ENCODE measurements at places on chromosomes 4 and X. TPM values are rescaled to one million over a fixed set of nuclear protein-coding genes. Genes with fewer than 3 reads are reported as not detected.

CTAG2 gene
- total RNA-seq = not detected

- H3K4me1 ChIP-seq = no peaks in the 10 kb centered on the region
- no peak for DNase-seq
- H3K36me3 ChIP-seq = no peaks in the 10 kb centered on the region
- no peaks in the 10 kb centered on the region for H3K27me3 ChIP-seq
These were observed 1.0 kb upstream of the SNCA start for GRCh38 chr4:89837993-89838390.

DNA sequence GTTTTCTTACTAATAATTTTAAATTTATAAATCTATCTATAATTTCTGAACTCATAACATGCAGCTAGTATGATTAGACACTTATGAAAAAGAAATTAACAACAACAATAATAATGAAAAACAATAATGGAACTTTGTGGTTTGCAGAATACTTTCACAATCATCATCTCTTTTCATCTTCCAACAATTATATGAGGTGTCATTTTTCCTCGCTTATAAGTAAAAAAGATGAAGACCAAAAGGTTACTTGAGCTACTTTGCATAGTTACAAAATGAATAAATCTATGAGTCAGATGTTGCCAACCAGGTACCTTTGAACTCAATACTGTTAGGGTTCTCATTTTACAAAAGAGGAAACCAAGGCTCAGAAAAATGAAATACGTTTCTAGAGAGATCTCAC, 98.5 kb upstream of the ELOVL6 start:
- H3K27me3 ChIP-seq = no peaks in the 10 kb centered on the region
- DNase-seq = no peak
- H3K36me3 ChIP-seq = no peaks in the 10 kb centered on the region
- H3K4me3 ChIP-seq = no peak overlapping the region
- no peaks in the 10 kb centered on the region for H3K4me1 ChIP-seq

GRCh38 chrX:133258481-133258880, 40.3 kb upstream of the TFDP3 start:
- no peaks in the 10 kb centered on the region for H3K4me1 ChIP-seq
- H3K4me3 ChIP-seq = no peak overlapping the region
- H3K27me3 ChIP-seq = no peaks in the 10 kb centered on the region
- H3K36me3 ChIP-seq = no peaks in the 10 kb centered on the region
- no peak overlapping the region for H3K27ac ChIP-seq

DNA sequence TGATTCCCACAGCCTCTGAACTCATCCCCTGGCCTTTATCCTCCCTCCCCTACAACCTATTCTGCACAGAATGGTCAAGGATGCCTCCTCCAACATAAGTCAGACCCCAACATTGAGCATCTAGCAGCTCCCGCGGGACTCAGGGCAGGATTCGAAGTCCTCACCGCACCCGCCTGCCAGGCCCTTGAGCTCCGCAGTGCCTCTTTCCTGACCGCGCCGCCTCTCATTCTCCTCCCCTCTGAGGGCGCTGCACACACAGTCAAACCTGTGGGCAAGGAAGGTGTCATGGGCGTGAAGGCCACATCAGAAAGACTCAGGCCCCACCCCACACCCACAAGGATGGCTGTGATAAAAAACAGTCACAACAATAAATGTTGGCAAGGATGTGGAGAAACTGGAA, 84.1 kb downstream of the CPZ start:
- no peaks in the 10 kb centered on the region for H3K36me3 ChIP-seq
- no peaks in the 10 kb centered on the region for H3K4me1 ChIP-seq
- no peak overlapping the region for H3K4me3 ChIP-seq
- DNase-seq = no peak
- no peak overlapping the region for H3K27ac ChIP-seq
- H3K27me3 ChIP-seq = no peaks in the 10 kb centered on the region

DNA sequence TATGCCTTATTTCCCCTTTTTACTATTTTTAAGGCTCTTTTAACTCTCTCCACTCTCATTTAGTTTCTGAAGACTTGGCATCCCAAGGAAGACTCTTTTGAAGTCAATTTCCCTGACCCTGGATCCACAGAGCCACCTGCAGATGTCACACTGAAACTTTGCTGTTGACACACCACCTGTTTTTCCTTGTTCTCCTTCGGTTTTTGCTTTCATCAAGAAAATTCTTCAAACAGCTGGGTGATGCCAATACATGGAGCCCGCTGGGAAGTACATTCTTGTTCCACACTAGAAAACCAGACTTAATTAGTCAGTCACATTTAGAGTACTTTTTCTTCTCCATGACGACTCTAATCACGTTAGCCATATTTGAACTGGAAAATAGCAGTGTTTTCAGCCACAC, 293.9 kb downstream of the PDGFC start:
- H3K4me1 ChIP-seq = no peaks in the 10 kb centered on the region
- H3K4me3 ChIP-seq = no peak overlapping the region
- no peaks in the 10 kb centered on the region for H3K27me3 ChIP-seq
- H3K36me3 ChIP-seq = no peaks in the 10 kb centered on the region

- DNase-seq = no peak
- no peaks in the 10 kb centered on the region for H3K27me3 ChIP-seq
- H3K27ac ChIP-seq = no peak overlapping the region
- H3K36me3 ChIP-seq = no peaks in the 10 kb centered on the region
These were observed 265.4 kb downstream of the RAPGEF2 start for GRCh38 chr4:159368320-159368719.

CENPVL2 gene
- not detected for total RNA-seq

CFAP47 gene
- total RNA-seq = not detected

DNA sequence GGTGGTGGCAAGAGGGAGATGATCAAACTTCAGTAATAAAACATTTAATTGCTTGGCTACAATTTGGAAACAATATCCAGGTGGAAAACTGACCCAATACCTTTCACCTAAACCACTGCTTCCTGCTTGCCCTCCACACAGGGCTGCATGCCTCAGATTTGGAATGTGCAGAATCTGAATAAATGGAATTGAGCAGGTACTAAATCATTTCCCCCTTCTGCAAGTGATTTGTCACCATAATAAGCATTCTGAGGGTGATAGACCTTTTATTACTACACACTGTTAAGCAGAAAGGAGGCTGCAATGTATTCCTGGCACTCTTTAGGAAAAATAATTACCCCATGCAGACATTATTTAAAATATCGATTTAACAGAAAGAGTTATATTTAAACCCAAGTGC, 291.8 kb downstream of the IDS start:
- no peaks in the 10 kb centered on the region for H3K27me3 ChIP-seq
- H3K4me1 ChIP-seq = no peaks in the 10 kb centered on the region
- no peak overlapping the region for H3K4me3 ChIP-seq

DNA sequence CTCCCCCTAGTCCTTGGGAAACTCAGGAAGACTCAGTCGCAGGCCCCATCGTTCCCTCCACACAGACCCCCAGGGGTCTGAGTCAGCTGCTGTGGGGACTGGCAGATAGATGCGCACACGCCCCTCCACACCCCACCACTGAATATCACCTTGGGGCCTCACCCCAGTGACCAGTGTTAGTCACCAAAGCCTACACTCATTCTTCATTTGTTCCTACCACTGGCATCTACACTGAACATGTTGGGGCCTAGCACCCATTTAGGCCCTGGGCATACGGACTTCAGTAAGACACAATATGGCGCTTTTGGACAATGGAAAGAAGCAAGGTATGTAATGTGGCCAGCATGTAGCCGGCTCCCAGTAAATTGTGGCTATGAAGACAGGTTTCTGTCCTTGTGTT, 154.1 kb upstream of the PJA1 start:
- H3K27ac ChIP-seq = no peak overlapping the region
- no peaks in the 10 kb centered on the region for H3K4me1 ChIP-seq
- no peak for DNase-seq
- H3K4me3 ChIP-seq = no peak overlapping the region
- H3K36me3 ChIP-seq = no peaks in the 10 kb centered on the region
- no peaks in the 10 kb centered on the region for H3K27me3 ChIP-seq

DNA sequence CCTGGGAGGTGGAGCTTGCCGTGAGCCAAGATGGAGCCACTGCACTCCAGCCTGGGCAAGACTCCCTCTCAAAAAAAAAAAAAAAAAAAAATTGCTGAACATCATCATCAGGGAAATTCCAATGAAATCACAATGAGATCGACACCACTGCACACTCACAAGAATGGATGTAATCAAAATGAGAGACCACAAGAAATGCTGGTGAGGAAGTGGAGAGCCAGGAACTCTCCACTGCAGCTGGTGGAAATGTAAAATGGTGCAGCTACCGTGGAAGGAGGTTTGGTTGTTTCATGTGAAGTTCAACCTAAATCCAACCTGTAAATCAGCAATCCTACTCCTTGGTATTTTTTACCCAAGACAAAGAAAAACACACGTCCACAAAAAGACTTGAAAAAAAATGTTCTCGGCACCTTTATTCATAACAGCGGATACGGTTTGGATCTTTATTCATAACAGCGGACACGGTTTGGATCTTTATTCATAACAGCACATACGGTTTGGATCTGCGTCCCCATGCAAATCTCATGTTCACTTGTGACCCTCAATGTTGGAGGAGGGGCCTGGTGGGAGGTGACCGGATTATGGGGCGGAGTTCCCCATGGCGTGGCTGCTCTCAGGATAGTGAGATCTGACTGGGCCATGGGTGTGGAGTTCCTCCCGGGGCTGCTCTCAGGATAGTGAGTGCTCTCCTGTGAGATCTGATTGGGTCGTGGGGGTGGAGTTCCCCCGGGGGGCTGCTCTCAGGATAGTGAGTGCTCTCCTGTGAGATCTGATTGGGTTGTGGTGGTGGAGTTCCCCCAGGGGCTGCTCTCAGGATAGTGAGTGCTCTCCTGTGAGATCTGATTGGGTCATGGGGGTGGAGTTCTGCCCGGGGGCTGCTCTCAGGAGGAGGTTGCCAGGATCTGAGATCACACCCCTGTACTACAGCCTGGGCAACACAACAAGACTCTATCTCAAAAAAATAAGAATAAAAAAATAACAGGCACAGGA, 7.7 kb downstream of the GAK start:
- no peaks in the 10 kb centered on the region for H3K27me3 ChIP-seq
- H3K27ac ChIP-seq = no peak overlapping the region
- no peak overlapping the region for H3K4me3 ChIP-seq
- no peaks in the 10 kb centered on the region for H3K36me3 ChIP-seq

SH3TC1 gene
- total RNA-seq = 8.1 TPM

SOD3 gene
- 23.4 TPM for total RNA-seq
